ENCODE measurements at places on chromosomes 11 and 22.

GRCh38 chr11:43923406-43924111, 18.9 kb upstream of the C11orf96 start:
- DNase-seq, result no peak

- DNase-seq, result no peak
These were observed 48.8 kb downstream of the STIM1 start for GRCh38 chr11:3904228-3904627.

- DNase-seq, result no peak
These were observed 340.0 kb downstream of the SHANK2 start for GRCh38 chr11:70912226-70912840.

DNA sequence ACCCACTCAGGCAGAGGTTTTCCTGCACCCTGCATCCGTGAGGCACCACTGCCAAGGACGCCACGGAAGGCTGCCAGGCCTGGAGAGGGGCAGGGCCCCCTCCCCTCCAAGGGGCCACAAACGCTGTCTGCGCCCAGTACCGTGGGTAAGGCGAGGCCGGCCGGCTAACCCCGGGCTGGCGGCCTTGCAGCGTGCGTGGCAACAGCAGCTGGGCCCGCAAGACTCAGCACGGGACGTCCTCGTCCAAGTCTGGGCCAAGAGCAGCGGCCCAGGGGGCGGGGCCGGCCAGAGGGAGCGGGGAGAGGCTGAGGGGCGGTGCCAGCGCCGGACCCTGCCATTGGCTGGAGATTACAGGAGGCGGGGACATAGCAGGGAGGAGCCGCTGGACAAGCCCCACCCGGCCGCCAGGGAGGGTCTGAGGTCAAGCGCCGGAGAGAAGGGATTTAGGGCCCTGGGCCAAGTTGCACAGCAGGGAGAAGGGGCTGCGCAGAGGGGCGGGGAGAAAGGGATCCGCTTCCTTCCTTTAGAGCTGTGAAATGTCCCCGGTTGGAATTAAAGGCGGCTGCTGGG, 16.0 kb downstream of the SLC43A1 start:
- peak; percentile 73 for DNase-seq

DNA sequence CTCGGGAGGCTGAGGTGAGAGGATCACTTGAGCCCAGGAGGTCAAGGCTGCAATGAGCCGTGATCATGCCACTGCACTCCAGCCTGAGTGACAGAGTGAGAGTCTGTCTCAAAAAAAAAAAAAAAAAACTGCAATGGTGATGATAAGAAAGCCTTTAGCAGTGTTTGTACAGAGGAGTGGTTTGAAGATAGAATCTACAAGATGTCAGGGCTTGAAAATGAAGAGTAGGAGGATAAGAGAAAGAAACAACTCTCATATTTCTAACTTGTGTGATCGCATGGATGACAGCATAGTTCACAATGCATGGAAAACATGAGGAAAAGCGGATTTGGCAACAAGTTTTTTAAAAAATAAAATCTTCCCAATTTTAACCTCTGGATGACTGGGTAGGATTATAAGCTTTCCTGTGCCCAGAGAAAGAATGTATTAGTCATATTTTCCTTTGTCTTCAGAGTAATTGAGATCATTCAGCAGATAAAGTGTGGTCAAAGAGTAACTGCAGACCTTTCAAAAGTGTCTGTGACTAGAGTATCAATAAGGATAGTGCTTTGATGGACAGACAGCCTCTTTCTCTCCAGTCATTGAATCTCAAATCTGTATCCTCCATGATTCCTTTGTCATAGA, 328.1 kb downstream of the CASP12 start:
- DNase-seq, result no peak

DNA sequence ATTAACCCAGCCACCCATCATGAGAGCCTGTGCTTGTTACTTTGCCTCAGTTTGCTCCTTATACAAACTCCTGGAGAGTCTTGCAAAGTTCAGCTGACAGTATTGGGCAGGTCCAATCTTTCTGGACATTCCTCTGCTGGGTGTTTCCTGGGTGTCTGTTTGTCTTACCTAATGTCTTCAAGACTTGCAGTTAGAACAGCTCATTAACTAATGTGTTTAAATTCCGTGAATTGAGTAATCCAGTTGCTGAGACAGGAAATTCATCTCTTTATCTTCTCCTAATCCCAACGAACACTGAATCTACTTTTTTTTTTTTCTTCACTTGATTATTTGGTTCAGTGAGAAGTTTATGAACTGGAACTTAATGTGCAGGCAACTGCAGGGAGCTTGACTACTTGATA, 20.6 kb downstream of the BCO2 start:
- no peak for DNase-seq

DNA sequence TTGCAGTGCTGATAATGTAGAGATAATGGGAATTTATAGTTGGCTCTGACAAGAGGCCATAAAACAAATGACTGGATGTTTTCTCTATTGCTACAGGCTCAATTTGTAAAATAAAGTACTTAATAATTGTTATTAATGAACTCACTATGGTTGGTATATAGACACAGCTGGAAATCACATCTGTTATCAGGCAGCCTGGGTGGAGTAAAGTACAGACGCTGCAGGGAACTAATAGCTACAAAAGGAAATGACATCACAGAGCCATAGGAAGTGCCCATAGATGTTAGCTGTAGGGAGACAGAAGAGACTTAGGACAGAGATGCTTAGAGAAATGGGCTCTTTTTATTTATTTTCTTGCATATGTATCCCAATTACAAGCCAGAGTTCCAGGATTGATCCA, 81.0 kb upstream of the SNX19 start:
- no peak for DNase-seq

- DNase-seq, result no peak
These were observed 8.4 kb upstream of the CCKBR start for GRCh38 chr11:6251120-6251733.

DNA sequence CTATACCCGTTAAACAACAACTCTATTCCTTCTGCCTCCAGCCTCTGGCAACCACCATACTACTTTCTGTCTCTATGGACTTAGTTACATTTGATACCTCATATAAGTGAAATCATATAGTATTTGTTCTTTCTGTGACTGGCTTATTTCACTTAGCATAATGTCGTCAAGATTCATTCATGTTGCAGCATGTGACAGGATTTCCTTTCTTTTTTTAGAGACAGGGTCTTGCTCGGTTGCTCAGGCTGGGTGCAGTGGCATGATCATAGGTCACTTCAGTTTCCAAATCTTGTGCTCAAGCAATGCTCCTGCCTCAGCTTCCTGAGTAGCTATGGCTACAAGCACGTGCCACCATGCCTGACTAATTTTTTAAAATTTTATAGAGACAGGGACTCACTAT, 29.4 kb upstream of the SORL1 start:
- peak; percentile 62 for DNase-seq

- DNase-seq, result peak; percentile 54
These were observed 1.2 kb downstream of the TSPO start for GRCh38 chr22:43152357-43153071.

DNA sequence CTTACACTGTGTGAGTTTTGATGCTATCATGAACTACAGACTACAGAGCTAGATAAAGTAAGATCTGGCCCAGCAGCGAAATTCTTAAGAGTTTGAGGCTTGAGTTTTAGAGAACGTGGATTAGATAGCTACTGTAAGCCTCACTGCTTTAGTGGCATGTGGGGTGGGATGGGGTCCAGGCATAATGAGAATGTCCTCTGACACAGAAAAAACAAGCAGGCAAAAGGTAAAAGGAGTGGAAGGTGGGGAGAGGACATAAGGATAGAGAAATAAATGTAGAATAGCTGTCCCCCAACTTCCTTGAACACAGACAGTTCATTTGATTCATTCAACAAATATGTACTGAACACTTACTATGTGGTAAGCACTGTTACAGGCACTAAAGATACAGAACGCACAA, 324.5 kb upstream of the PITPNB start:
- DNase-seq, result no peak

- DNase-seq, result no peak
These were observed 935 bp downstream of the ZNF143 start for GRCh38 chr11:9461760-9462134.

- no peak for DNase-seq
These were observed 6.7 kb downstream of the SLC37A2 start for GRCh38 chr11:125069796-125070195.

GRCh38 chr11:105670811-105671210, 60.9 kb downstream of the GRIA4 start:
- DNase-seq, result no peak

- no peak for DNase-seq
These were observed 6.8 kb upstream of the TPBGL start for GRCh38 chr11:75233754-75234172.

DNA sequence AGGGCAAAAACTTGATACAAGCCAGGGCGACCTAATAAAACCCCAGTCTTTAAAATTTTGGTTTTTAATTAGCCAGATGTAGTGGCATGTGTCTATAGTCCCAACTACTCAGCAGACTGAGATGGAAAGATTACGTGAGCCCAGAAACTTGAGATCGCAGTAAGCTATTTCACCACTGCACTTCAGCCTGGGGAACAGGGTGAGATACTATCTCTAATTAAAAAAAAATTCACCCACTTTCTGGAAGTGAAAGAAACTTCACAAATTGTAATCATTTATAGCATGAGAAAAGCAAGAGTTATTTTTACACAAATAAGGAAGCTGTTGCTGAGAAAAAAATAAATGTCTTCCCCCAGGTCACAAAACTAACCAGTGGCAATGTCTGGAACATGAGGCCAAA, 882 bp upstream of the GLYATL2 start:
- DNase-seq, result no peak

Data from CD4-positive, alpha-beta T cell treated with Interleukin-15 for 1 hour (primary cell).